ENCODE measurements at places on chromosomes 3 and 15.

DNA sequence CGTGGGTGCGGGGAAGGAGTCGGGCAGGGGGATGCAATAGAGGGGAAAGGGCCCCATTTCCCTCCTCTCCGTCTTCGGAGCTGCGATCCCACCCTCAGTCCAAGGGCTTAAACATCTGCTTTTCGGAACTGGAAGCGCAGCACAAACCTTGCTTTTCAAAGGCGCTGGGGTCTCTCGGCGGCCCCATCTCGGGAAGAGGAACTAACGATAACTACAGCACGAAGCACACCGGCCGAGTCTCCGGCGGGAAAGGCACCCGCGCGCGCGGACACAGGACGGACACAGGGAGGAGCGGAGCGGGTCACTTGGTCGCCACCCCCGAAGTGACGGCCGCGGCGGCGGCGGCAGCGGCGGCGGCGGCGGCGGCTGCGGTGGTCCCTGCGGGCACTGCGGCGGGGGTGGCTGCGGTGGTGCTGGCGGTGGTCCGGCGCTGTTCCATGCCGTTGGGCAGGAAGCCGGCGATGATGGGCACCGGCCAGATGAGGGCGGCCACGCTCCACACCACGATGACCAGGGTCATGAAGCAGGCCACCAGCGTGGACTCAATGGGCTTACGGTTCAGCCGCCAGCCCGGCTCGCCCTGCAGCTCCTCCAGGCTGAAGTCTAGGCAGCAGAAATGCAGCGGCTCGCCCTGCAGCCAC lies 1.1 kb downstream of the TMEM158 start:
- DNase-seq = peak; percentile 71

DNA sequence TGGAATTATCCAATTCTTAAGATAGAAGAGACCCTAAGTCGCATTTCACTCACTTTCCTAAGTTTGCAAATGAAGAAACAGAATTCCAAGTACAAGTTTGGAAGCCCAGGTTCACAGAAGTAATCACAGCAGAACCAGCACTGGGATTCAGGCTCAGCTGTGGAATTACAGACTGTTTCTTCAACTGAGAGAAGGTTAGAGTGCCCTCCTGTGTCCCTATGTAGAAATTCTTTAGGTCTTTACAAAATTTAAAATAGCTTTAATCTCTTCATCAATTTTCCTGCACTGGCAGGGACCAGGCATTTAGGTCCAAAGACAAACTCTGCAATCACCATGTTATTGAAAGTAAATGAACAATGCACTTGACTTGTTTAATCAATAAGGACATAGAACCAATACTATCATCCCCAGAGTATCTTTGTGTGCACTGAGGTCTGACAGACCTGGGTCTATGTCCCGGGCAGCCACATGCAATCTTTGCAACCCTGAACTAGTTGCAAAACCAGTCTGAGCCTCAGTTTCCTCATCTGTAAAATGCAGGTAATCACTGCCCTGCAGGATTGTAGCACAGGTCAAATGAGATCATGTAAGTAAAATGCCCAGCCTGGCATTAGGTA lies 96.3 kb upstream of the ZBED2 start:
- DNase-seq = peak; percentile 58

DNA sequence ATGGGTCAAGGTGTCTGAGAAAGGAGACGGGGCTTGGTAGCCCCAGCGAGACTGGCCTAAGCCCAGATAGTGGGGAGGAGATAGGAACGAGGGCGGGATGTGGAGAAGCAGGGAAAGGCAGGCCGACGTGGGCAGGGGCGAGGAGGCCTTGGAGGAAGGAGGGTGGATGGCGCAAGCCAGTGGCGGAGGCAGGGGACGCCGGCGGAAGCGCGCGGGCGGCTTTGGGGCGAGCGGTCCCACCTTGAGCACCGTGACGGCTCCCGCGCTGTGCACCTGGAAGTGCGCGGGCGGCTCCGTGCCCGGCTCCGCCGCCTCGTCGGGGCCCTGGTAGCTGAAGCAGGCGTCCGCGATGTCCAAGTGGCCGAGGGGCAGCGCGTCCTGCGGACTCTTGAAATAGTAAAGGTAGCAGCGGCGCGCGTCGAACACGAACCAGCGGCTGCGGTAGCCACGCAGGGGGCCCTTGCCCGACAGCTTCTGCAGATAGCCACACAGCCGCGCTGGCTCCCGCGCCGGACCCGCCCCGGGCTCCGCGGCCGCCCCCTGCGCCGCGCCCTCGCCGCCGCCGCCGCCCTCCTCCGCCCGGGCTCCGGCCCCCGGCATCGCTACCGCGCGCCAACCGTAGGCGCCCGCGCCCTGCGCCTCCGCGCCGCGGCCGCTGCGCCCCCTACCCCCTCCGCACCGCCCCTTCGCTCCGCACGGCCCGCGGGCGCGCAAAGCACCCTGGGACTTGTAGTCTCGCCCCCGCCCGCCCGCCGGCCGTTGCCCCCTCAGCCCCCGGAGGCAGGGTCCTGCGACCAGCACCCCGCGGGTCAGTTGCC lies at the start of gene TBC1D2B:
Gene TBC1D2B, minus strand, starts transcription at position 659 of the 818 bp plus-strand sequence. Its CDS starts 59 bp downstream, at position 600.
- peak; percentile 66 for DNase-seq

DNA sequence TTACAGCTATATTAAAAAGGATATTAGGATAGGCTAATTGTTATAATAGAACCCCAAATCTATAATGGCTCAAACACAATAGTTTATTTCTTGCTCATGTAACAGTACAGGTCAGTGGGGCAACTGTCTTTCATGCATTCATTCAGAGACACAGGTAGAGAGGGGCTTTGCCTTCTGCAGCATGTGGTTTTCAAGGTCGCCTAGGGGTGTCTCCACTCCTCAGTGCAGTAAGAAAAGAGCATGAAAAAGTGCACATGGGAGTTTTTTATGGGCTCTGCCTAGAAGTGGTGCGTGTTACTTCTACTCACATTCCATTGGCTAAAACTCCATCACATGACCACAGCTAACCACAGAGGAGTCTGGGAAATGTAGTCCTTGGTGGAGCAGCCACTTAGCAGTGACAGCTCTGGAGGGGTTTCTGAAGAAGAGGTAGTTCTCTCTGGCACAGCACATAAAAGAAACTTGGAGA lies 1.8 kb downstream of the ZBTB38 start:
- peak; percentile 88 for DNase-seq

DNA sequence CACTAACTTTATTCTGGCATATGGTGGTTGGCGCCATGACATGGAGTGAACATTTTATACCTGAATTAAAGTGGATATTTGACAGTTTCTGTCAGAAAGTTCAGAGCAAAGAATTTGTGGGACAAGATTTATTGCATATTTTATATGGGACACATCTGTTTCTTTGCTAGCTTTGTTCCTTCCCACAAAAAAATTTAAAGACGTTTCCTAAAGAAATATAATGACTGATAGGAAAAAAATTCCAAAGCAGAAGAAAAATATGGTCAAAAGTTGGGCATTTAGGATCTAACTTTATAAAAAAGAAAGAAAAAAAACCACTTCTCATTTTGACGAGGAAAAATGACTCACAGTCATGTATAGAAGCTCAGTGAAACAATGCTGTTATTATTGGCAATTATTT lies 101.6 kb downstream of the GREM1 start:
- DNase-seq = peak; percentile 88

GRCh38 chr15:69462030-69462492 lies 9.4 kb downstream of the RPLP1 start:
- DNase-seq = no peak

DNA sequence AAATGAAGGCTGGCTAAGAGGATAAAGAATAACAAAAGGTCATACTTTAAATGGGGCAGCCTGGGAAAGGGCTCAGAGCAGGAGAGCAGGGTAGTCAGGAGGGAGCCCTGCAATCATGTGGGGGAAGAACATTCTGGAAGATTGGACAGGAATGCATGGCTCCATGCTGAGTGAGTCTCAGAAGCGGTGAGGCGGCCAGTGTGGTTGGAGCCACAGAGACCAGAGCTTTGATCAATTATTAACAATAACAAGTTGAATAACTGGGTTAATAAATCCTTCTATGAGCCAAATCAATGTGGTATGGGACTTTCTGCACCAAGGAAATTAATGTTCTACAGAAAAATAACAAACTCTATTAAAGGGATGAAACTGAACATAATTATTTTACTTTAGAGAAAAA lies 57.9 kb upstream of the DCUN1D1 start:
- DNase-seq = no peak

DNA sequence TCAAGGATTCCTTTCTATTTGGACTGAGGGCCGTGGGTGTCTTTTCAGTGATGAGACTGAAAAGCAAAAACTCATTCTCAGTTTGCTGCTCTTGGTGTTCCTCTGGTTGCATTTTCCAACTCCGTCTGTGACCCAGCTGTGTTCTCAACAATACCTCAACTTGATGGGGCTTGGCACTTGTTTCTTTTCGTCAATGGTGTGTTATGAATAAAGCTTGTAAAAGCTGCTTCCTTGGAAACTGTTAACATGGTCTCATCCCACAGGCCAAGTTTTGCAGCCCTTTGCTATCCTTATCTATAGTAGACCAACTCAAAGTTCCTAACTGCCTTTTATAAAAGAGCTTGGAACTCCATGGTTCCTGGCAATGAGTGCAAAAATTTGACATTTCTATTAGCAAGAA lies 142.5 kb upstream of the UBE2E1 start:
- no peak for DNase-seq

GRCh38 chr3:167859610-167860009 lies 124.1 kb downstream of the SERPINI1 start:
- DNase-seq = no peak

GRCh38 chr15:37061996-37062395 lies 38.4 kb downstream of the MEIS2 start:
- no peak for DNase-seq

All from fibroblast of skin of abdomen (primary cell).